ENCODE measurements at places on chromosomes 1 and 21.

DNA sequence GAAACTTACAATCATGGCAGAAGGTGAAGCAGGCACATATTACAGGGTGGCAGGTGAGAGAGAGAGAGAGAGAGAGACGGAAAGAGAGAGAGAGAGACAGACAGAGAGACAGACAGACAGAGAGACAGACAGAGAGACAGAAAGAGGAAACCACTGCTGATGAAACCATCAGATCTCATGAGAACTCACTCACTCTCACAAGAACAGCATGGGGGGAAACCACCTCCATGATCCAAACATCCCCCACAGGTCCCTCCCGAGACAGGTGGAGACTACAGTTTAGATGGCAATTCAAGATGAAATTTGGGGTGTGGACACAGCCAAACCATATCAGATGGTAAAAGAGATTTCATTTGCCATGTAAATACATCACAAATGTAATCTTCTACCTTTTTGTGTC lies 708.1 kb downstream of the MRPL39 start:
- no peak for DNase-seq

DNA sequence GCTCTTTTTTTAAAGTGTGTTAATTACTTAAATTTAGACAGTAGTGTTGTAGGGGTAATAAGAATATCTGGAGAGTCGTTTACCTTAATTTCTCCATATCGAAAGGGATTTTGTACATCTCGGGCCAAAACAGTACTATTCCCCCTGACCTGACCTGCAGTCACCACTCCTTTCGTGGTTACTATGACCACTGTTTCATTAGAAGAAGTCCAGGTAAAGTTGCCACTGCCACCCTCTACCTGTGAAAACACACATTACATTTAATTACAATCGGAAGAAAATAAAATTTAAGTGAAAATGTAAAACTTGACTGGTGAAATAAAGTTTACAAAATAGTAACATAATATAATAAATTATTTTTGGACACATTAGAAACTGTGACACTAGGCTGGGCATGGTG lies 37.2 kb downstream of the NUP210L start:
- DNase-seq = no peak

DNA sequence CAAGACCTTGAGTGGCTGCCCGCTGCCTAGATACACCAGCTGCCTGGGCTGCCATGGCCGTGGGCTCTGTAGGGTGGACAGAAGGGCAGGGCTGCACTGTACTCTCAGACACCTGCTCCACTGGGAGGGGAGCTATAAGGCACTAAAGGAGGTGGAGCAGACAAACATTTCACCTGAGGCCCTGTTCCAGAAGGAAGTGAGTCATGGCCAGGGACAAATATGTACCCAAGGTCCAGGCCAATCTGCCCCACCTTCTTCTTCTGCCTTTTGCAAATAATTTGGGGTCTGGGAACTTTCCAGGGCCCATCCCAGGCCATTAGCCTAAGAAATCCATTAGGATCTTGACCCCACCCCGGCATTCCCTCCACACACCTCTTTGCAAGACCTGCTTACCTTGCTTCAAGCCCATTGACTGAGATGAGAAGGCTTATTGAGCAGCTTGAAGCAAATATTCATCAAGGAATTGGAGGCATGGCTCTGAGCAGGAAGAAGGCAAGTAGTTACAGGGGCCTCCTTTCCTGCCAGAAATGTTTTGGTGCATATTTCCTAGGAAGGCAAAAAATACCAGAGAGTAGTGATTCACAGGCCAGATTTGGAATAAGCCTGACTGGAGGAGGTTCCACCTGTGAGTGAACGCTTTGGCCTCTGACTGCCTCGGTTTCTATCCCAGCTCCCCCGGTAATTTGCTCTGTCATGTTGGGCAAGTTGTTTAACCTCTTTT lies at the start of gene CAPN8:
TSS of gene CAPN8 (minus strand) at position 110 of the 721 bp plus-strand sequence. CDS start at position 55, 55 bp downstream.
- no peak for DNase-seq

DNA sequence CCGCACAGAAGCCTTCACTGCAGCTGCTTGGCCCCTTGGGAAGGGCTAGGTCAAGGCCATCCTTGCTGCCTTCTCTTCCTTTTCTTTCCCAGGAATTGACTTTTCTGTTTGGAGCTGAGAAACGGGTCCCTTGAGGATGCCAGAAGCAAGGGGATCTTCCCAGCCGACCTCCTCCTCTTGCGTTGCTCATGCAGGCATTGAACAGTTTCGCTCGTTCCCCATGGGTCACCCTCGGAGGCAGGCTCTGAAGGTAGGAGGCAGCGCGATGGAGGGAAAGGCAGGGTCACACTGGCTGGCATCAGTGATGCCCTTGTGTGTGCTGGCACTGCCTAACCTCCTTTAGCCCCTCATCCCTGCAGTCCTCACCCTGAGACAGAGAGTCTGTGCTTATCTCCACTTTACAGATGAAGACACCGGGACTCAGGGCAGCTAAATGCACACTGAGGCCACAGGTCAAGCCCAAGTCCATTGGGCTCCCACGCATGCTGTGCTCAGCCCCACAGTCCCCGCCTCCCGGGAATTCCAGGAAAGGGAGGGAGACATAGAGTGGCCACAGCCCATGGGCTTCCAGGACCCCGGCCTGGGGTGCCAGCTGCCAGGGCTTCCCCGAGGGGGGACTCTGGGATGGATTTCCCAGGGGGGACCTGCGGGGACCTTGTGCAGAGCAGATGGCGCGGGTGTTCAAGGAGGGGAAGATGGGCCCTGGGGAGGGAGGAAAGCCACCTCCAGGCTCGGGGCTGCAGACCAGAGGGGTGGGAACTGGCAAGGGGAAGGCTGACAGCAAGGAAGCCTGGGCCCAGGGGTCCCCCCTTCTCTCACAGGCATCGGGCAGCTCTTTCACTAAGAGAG lies 90.2 kb downstream of the SPSB1 start:
- DNase-seq = no peak

DNA sequence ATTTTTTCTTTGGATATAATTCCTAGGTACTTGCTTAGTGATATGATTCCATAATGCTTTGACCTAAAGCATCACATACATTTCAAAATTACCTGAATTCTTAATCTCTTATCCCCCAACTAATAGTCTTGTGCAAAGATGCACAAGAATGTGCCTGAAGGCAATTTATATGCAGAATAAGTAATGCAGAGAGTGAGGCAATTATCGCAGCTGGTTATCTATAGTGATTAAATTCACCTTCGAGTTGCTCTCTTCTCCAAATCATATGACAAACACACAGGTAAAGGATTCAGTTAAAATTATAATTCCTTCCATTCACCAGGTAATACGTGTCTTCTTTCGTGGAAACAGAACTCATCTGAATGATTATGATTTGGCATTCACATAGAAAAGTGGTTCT lies 717.3 kb downstream of the MRPL39 start:
- no peak for DNase-seq

- DNase-seq = no peak
Measured at GRCh38 chr1:194161591-194161990, 975.2 kb upstream of the B3GALT2 start.

DNA sequence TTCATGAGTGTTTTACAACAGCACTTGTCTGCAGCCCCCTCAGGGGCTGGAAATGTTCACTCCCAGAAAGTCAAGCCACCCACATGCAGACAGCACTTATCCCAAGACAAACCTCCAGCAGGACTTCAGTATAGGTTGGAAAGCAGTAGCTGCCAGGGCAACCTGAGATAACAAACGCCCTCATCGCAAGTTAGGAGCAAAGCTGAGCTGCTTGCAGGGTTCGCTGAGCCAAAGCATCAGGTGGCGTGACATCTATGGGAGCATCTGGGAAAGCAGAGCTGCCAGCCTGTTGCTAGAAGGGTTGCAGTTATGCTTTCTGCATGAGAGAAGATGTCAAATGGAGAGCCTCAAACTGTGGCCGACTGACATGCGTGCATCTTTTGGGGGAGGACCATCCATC lies 4.2 kb upstream of the STXBP3 start:
- no peak for DNase-seq

- DNase-seq = no peak
Measured at GRCh38 chr1:78902641-78903040, 103.9 kb downstream of the ADGRL4 start.

DNA sequence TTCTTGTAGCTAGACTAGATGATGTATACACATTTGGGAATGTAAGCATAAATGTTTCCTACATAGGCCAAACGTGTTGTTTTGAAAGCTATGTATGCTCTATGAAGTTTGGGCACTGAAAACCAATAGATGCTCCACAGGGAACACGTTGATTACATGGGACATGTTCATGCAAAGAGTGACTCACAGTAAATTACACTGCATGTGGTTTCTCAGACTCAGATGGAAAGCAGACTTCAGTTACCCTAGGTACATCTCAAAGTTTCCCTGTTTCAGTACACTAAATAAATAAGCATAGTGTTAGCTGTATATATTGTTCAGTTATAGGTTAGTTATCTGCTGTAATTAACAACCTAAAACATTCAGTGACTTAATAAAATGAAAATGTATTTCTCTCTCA lies 301.9 kb upstream of the RUNX1 start:
- no peak for DNase-seq

- no peak for DNase-seq
Measured at GRCh38 chr1:40593449-40594186, 62.2 kb downstream of the ZNF684 start.

- peak; percentile 49 for DNase-seq
Measured at GRCh38 chr1:48572646-48573258, 100.7 kb upstream of the SPATA6 start.

GRCh38 chr1:115218034-115218405 lies 120.0 kb downstream of the NGF start:
- no peak for DNase-seq

- no peak for DNase-seq
Measured at GRCh38 chr1:36560177-36560576, 77.5 kb upstream of the CSF3R start.

DNA sequence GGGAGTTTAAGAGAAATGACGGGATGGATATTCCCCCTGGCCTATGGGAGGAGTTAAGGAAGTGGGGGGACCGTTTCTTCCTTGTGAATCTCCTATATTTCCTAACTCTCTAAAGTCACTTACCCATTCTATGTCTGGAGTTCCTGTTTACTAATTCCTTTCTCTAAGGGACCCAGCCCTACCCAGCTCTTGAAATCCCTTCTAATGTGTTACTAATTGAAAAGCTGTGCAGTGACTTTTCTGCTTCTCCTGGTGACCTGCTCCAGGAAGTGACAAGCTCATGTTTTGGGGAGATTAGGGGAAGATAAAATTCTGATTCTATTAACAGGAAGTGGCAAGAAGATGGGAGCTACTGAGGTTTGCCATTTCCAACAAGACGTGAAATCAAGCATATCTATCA lies 4.0 kb upstream of the SAMSN1 start:
- no peak for DNase-seq

DNA sequence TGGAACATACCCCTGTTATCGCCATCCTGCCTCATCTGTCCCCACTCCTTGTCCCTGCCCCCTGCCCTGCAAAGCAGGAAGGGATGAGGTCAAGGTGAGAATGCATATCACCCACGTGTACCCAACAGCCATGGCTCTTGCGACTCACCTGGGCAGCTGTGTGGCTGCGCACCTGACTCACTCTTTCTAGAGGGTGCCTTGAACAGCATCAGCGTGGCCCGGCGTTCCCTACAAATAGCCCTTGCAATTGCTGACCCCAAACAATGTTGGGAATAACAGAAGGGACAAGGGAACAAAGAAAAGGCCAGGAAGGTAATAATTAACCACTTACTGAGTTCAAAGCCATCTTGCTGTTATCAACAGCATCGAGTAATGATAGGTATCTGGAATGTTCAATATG lies 10.2 kb downstream of the TMPRSS2 start:
- no peak for DNase-seq

DNA sequence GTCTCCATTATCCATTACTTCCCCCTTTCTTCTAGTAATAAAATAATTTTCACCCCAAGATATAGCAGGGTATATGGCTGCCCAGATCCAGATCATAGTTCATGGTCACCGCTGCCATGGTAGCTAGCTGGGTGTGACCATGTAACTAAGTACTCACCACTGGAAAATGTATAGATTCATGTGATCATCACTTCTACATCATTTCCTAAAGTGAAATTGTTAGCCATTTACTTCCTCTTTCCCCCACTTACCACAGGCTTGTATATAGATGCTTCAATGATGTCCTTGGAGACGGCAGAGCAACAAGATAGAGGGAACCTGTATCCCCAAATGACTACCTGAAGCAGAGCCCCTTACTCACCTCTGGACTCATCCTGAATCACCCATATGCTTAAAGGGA lies 22.7 kb upstream of the EYA3 start:
- DNase-seq = no peak

GRCh38 chr1:21174654-21175323 lies 1.9 kb downstream of the EIF4G3 start:
- DNase-seq = peak; percentile 87

DNA sequence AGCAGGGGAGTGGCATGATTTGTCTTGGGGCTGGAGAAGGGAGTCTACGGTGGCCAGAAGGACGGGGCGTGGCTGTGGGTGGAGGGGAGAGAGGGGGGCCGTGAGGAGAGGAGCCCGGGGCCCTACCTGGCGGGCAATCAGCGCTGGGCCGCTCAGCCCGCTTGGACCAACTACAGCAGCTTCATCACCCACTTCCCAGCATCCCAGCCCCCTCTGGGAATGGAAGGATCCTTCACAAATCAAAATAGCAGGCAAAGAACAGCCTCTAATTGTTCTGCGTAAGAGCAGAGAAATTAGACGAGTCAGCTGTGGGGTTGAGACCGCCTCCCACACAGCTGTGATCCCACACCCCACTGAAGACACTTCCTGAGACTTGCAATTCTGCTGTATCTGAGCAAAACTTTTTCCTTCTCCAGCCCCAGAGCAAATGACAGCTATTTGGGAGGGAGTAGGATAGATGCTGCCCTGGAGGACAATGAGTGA lies 43.5 kb downstream of the OPRD1 start:
- peak; percentile 21 for DNase-seq

GRCh38 chr1:27296773-27297291 lies 25.1 kb upstream of the TMEM222 start:
- peak; percentile 64 for DNase-seq

GRCh38 chr1:90726986-90727480 lies 9.9 kb upstream of the BARHL2 start:
- DNase-seq = no peak

DNA sequence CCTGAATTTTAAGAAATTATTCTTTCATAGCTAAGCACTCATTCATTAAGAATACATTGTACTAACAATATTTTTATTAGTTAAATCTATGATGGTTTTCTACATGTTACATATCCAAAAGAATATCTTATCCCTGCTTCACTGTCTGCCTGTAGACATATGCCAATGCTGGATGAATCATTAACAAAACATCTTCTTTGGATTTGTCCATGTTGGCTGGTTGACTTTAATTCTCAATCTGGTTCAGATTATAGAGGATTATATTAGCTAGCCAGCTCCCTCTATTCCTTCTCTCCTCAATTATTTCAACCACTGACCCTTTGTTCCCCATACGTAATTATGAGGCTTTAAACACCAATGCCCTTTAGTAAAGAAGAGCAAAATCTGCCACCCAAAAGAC lies 138.9 kb upstream of the DMRTA2 start:
- no peak for DNase-seq

GRCh38 chr1:201362906-201363305 lies 14.6 kb downstream of the TNNT2 start:
- DNase-seq = no peak

- DNase-seq = no peak
Measured at GRCh38 chr1:157585984-157586383, 11.9 kb downstream of the FCRL4 start.

GRCh38 chr1:227541796-227542152 lies 21.6 kb upstream of the ZNF678 start:
- DNase-seq = no peak

All from fibroblast of pulmonary artery (primary cell).